ENCODE measurements at places on chromosomes 5 and 9.

DNA sequence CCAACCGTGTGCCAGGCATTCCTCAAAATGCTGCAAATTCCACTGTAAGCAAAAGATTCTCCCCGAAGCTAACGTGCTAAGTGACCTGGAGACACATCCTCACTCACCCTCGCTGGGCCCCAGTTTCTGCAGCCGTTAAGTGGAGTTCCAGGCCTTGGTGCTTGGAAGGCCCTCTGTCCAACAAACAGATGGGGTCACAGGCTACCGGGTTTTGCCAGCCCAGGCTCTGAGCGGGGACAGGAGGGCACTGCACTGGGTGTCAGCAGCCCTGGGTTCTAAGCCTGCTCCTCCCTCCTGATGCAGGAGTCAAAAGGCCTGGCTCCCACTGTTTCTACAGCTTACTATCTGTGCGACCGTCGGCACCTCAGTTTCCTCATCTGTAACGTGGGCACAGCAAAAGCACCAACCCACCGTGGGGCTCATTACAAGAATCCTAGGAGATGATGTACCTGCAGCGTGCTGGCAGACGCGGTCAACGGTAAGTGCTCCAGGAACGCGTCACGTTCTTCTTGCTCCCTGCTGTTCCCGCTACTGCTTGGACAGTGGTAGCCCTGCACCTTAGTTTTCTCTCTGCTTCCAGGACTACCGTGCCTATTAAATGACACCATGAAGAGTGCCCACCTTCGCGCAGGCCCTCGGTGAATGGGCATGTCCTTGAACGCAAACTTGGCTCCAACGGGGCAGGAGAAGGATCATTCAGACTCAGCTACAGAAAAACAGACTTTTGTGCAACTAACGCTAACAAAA, 84.8 kb downstream of the ADAMTS2 start:
- DNase-seq, result peak; percentile 2

GRCh38 chr5:168313596-168314204, 22.3 kb downstream of the WWC1 start:
- peak; percentile 37 for DNase-seq

DNA sequence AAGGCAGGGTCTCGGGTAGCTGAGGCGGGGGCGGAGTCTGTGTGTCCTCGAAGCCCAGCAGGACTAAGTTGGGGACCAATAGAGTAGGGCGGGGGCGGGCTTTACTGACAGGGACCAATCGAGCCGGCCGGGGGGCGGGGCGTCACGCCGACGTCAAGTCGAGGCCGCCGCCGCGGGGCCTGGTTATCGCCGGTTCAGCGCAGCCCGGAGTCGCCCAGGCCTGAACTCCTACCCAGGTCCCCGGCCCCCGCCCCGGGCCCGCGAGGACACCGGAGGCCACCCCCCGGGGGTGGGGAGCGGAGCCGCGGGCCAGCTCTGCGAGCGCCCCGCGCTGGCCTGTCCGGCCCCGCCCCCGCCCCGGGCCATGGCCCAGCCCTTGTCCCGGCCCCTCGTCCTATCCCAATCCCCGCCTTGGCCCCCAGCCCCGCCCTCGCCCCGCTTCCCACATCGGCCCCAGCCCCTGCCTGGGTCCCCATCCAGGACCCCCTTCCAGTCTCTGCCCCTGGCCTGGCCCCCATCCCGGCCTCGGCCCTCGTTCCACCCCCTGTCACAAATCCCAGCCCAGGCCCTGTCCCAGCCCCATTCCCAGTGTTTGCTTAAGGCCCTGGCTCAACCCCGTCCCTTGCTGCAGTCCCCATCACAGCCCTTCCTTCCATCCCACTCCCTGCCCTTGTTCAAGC, at the start of gene TMEM8B:
TSS of gene TMEM8B (plus strand) at position 145 of the 680 bp plus-strand sequence. CDS start at position 365, 220 bp downstream.
- DNase-seq, result peak; percentile 98

DNA sequence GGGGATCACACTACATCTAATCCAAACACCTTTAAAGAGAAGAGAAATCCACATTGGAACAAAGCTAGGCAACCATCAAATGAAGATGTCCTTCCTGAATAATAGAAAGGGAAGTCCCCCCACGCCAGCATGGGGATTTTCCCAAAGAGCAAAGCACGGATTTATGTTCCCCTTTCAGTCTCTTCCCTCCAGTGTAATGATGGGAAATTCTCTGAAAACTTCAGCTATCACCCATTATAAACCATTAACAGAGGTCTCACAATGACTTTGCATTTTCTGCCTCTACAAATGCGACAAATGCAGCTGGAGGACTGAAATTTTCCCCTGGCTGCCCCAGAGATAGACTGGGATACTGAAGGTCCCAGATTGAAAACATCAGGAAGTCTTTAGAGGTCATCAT, 368.7 kb downstream of the EFNA5 start:
- no peak for DNase-seq

GRCh38 chr5:172319708-172320441, 36.3 kb upstream of the UBTD2 start:
- no peak for DNase-seq

Data from hepatocyte (in vitro differentiated cells).